ENCODE measurements at places on chromosomes 3 and 15.

GRCh38 chr3:195113536-195114425 lies 157.2 kb downstream of the XXYLT1 start:
- DNase-seq: no peak

- no peak for DNase-seq
Observed at GRCh38 chr3:158847885-158848284, 46.0 kb downstream of the MFSD1 start.

DNA sequence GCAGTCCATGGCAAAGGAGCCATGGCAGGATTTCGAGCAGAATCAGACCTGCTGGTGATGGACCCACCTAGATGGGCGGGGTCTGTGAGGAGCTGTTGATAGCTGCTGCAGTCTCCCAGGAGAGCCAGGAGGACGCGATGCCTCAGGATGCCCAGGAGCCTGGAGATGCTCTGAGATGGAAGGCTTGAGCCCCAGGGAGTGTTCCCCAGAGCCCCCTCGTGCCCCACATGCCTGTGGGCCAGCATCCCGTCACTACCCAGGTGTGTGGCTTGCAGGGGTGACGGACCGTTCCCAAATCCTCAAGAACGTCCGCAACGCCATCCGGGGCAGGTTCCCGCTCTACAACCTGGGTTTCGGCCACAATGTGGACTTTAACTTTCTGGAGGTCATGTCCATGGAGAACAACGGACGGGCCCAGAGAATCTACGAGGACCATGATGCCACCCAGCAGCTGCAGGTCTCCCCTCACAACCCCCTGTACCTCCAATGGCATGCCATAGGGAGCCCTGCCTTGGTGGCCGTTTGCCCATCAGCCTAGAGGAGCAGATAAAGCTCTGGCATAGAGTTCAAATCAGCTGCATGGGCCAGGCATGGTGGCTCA lies 6.7 kb downstream of the ITIH1 start:
- DNase-seq: no peak

- DNase-seq: no peak
Observed at GRCh38 chr3:174120997-174121396, 723.5 kb downstream of the NLGN1 start.

GRCh38 chr15:74158855-74159650 lies 14.5 kb upstream of the ISLR start:
- no peak for DNase-seq

DNA sequence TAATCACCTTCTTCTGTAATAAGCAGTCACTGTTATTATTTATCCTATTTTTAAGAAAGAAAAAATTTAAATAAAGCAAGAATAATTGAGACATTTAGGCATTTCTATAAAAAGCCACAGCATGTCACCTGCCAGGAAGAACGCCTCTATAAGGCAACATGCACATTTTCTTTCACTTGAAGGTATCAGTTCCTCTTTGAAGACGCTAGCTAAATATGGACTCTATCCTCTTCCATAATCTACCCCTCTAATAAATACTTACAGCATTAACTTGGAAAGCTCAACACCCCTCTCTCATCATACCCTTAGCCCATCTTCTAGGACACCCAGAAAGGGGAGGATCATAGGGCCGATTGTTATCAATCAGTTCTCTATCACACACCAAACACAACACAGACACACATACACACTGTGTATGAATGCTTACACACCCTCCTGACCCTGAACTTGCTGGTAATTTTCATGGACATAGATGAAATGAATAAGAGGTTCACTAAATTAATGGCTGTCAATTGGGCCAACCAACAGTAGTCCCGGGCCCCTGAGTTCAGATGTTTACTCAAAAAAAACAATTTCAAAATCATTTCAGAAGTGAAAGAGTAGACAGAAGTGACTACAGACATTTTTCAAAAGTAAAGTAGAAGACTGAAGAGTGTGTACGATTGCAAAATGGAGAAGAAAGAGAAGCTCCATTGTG lies 102.5 kb downstream of the ZMAT3 start:
- no peak for DNase-seq

DNA sequence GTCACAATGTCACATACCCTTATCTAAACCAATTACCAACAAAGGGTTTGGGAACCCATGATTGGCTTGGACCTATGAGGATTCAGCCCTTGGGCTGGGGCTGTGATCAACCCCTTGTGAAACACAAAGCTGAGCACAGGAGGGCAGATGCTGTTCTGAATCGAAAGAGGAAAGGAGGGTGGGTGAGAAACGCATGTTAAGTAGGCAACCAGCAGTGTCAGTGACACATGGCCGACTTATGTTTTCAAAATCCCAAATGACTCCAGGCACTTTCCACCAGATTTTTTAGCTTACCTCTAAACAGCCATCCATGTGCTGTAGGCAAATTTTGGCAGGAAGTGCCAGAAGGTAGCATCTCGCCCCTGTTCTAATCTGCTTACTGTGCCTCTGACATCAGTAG lies 34.1 kb upstream of the KLHL25 start:
- DNase-seq: no peak

GRCh38 chr3:14370720-14371572 lies 31.5 kb upstream of the SLC6A6 start:
- no peak for DNase-seq

DNA sequence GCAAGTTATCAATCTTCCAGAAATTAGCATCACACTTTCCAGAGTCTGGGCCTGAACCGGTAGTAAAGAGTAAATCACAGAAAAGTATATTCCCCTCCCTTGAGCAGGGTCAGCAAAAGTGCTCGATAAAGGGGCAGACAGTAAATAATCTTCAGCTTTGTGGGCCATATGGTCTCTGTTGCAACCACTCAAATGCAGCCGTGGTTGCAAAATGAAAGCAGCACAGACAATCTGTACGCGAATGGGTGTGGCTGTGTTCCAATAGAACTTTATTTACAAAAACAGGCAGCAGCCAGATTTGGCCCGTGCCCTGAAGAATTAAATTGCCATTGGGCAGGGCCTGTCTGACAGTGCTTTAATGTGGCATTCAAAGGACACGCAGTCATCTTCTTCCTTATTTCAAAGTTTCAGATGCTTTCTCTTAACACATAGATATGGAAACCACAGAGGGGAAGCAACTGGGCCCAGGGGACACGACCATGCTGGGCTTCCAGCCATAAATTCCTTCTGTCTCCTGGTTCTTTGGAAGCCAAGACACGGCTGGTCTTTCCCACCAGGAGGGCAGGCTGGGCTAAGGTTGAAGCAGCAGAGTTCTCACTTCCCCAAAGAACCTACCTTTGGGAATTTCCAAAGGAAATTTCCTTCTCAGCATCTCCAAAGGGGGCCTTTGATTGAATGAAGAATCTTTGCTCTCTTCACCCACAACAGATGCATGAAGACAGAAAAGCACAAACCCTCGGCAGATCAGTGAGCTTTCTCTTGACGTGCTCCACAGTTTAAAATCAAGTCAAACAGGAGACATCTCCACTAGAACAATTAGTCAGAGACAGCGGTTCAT lies 489.8 kb upstream of the PROK2 start:
- no peak for DNase-seq

- DNase-seq: no peak
Observed at GRCh38 chr3:171829841-171830517, 13.2 kb upstream of the TMEM212 start.

- no peak for DNase-seq
Observed at GRCh38 chr15:78396976-78397375, 41.0 kb upstream of the IREB2 start.

DNA sequence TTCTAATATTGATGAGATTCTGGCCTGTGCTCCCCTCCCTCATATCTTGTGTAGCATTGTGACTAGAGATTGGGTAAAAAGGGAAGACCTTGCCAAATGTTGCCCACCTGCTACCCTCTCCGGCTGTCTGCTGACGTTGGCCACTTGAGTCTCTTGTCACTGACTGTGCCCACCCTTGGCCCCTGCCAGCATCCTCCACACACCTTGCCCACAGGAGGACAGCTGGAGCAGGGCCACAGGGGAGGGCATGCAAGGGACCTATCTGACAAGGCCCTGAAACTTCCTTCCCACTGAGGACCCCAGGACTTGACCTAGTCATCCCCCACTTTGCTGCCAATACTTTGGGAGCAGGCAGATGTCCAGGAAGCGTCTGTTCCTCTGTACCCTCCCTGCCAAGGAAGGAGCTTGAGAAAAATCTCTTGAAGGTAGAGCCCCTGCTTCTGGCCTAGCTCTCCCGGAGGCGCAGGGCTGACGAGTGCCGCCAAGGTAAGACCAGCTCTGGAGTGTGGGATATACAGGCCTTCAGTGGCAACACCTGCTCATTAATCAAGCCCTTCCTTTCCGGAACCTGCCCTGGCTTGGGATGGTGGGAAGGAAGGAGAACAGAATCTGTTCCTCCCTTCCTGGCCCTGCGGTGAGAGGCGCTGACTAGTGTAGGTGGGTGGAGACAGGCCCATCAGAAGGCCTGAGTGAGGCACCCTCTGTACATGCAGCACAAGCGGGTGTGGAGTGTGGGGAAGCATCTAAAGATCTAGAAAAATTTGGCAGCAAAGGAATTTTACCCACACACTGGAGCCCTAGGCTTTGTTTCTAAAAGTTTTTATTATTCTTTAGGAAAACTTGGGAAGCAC lies 4.9 kb upstream of the PAK6 start:
- DNase-seq: no peak

DNA sequence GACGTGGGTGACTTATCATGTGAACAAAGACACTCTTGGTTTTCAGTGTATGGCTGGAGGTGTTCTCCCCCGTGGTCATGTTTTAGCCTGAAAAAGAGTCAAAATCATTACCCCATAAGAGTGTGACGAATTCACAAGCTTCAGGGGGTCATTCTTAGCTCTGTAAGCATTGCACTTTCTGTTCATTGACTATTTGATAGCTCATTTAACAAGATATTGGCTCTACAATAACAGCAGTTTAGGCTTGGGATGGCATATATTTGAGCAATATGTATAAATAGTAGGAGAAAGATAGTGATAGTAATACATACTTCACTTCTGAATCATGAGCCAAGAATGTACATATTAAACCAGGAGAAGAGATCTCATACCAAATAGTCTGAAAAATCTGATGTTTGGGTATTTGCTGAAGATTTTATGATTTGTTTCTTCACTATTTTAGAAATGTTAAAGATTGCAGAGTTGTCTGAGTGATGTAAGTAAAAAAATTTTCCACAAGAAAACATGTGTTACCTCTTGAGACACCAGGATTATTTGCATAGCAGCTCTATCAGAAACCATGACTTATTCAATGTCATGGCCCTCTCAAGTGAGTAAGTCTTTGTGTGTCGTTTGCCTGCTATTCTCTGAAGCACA lies 996.0 kb downstream of the OTOL1 start:
- no peak for DNase-seq

GRCh38 chr3:28667646-28668621 lies 319.3 kb upstream of the AZI2 start:
- DNase-seq: peak; percentile 5
